ENCODE measurements at places on chromosomes 7 and 10.

DNA sequence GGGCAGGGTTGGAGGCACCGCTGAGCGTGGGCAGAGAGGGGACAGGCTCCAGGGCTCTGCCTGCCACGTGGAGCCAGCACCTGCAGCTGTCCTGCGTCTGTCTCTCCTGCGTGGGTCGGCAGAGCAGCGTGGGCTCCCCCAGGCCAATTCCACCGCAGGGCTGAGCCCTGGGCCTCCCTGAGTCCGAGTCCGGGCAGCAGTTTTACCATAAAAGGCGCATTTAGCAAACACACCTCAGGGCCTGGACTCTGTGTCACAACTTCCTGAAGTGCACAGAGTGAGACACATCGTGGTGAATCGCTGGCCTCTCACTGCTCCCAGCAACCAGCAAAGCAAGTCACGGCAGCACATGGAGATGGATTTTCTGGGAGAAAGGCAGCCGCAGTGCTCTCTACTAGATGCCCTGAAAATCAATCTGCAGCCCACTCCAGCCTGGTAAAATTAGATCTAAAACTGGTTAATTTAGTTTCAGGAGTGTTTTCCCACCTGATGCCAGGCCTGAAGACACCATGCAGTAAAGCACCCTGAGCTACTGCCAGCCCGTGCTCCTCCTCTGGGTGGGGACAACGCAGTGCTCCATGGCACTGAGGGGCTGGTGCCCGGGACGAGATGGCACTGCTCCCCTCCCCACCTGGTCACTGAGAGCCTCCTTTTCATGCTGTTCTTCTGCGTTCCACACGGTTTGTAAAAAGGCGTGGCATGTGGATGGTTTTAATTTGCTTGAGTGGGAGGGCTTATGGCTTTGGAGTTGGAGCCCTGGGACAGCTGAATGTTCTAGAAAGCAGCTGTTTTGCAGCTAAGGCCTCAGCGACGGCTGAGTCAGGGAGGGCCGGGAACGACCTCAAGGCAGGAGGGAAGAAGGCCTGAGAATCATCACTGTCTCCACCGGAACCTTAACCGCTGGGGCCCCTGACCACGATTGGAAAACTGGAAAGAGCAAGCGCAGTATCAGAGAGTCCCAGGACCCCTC, 336.9 kb downstream of the ADARB2 start:
- no peak overlapping the region for H3K4me3 ChIP-seq
- no peaks in the 10 kb centered on the region for H3K4me1 ChIP-seq
- no peak overlapping the region for H3K27ac ChIP-seq
- H3K27me3 ChIP-seq, result peaks cover 31% of the 10 kb centered on the region

DNA sequence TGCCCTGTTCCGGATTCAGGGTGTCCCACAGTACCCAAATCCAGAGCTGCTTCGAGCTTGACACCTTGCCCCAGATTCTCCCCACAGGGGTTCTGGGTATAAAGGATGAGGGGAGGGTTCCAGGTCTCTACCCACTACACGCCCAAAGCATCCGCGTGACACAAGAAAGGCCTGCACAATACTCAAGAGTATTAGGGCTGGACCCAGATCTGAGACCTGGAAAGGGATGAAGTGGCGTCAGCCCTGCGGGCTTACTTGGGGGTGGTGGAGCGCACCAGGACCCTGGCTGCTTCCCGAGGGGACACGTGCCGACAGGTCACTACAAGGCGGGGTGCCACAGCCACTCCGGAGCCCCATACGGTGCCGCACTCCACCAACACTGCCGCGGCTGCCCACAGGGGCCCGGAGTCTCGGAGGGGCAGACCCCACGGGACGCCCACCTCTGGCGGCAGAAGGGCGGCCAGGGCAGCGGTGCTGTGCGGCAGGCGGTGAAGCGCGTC, 1.3 kb downstream of the TYSND1 start:
- peaks cover 23% of the 10 kb centered on the region for H3K4me1 ChIP-seq
- peak overlapping the region; percentile 91 for H3K4me3 ChIP-seq
- H3K27ac ChIP-seq, result peak overlapping the region; percentile 92
- H3K27me3 ChIP-seq, result no peaks in the 10 kb centered on the region

DNA sequence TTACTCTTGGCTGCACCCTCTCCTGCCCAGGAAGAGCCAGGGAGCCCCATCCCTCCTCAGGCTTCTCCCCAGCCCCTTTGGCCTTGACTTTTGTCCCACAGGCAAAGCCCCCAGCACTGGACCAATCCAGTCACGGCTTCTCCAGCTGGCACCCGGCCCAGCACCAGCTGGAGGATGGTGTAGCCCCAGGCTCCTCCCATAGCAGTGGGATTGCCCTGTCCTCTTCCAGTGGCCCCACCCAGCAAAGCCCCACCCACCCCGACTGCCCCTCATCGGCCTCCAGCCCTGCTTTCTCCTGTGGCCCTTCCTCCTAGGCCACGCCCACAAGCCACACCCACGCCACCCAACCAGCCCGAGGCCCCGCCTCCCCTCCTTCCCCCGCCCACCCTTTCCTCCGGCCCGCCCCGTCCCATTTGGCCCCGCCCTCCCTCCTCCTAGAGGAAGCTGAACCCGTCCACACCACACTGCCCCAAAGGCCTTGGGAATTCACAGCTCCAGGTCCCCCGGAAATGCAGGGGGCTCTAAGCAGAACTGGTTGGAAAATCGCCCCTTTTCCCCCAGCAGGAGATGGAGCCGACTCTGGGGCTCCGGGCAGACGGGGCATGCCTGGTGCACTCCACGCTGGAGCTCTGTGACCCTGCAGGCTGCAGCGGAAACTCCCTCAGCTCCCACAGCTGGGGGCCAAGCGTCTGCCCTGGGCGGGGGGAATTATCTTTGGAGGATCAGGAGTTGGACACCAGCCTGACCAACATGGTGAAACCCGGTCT, 25.2 kb downstream of the GET4 start:
- no peak overlapping the region for H3K4me3 ChIP-seq
- DNase-seq, result no peak
- H3K27me3 ChIP-seq, result peaks cover 11% of the 10 kb centered on the region
- H3K36me3 ChIP-seq, result peaks cover 33% of the 10 kb centered on the region
- peaks cover 6% of the 10 kb centered on the region for H3K4me1 ChIP-seq
- no peak overlapping the region for H3K27ac ChIP-seq

DNA sequence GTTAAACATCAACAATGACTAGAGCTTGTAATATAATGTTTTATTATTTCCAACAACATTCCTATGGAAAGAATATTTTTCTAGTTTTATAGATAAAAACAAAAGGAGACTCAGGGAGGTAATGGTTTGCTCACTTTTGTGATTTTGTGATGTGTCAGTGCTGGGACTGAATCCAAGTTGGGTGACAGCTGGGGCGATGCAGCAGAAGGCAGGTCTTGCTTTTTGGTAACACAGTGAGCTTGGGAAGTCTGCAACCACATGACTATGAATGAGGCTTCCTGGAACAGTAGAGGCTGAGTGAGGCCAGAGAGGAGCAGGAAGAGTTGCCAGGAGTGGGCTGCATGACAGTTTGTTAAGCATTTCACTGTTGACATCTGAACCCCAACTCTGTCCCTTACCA, 4.9 kb upstream of the YKT6 start:
- peaks cover 15% of the 10 kb centered on the region for H3K27me3 ChIP-seq
- no peak overlapping the region for H3K4me3 ChIP-seq
- H3K27ac ChIP-seq, result no peak overlapping the region
- H3K4me1 ChIP-seq, result peaks cover 8% of the 10 kb centered on the region
- no peak for DNase-seq

DNA sequence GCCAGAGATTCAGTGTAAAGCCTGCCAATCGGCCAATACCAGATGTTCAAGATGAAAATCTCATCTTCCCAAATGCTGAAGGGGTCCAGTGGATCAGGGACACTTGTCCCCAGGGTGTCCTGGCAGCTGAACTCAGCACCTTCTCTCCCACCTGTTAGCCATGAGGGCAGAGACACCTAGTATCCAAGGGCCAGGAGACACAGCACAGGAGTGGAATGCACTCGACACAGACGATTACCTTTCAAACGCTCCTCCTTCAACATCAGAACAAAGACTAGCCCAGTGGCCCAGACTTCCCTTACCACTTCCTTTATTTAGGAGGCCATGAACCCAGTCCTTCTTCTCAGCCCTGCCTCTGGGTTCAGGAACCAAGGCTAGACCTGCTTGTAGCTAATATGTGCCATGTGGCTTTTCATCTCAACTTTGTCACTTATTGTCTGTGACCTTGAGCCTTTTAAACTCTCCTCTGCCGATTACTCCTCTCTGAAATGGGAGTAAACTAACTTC, 180.3 kb upstream of the PLXNA4 start:
- no peak for DNase-seq
- H3K27me3 ChIP-seq, result no peaks in the 10 kb centered on the region
- peaks cover 7% of the 10 kb centered on the region for H3K4me1 ChIP-seq
- no peak overlapping the region for H3K4me3 ChIP-seq
- no peak overlapping the region for H3K27ac ChIP-seq

GRCh38 chr7:135180122-135180521, 9.6 kb upstream of the CYREN start:
- H3K4me3 ChIP-seq, result no peak overlapping the region
- H3K36me3 ChIP-seq, result peaks cover 93% of the 10 kb centered on the region
- peak overlapping the region; percentile 82 for H3K27ac ChIP-seq
- H3K27me3 ChIP-seq, result no peaks in the 10 kb centered on the region
- peak; percentile 44 for DNase-seq

GRCh38 chr7:30800785-30801252, 29.6 kb downstream of the MINDY4 start:
- H3K36me3 ChIP-seq, result peaks cover 4% of the 10 kb centered on the region
- DNase-seq, result peak; percentile 35
- no peak overlapping the region for H3K27ac ChIP-seq
- H3K27me3 ChIP-seq, result no peaks in the 10 kb centered on the region

- no peak overlapping the region for H3K27ac ChIP-seq
- no peak overlapping the region for H3K4me3 ChIP-seq
- no peaks in the 10 kb centered on the region for H3K4me1 ChIP-seq
These were observed 233.1 kb upstream of the IGFBP3 start for GRCh38 chr7:46153951-46154787.

DNA sequence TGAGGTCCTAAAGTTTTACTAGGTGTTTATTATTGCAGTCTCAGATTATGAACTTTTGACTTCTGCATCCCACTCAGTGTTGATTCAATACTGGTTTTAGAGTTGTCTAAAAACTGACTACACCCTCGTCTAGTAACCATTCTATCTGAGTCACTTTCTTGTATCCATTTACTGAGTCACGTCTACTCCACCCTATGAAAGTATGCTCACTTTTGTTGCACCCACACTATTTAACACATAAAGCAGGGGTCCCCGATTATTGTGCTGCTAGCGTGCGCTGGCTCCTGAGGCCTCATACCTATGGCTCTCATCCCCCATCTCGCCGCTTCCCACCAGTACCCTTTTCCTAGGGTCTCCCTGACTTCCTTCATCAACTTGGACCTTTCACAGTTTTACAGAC, 2.0 kb downstream of the SAMD9 start:
- no peak overlapping the region for H3K27ac ChIP-seq
- H3K4me1 ChIP-seq, result peaks cover 34% of the 10 kb centered on the region
- H3K4me3 ChIP-seq, result peak overlapping the region; percentile 4
- DNase-seq, result no peak
- H3K36me3 ChIP-seq, result peaks cover 51% of the 10 kb centered on the region
- H3K27me3 ChIP-seq, result no peaks in the 10 kb centered on the region

- H3K4me1 ChIP-seq, result peaks cover 13% of the 10 kb centered on the region
- no peak overlapping the region for H3K4me3 ChIP-seq
- no peak for DNase-seq
- H3K27me3 ChIP-seq, result no peaks in the 10 kb centered on the region
These were observed 89.3 kb upstream of the ZNF746 start for GRCh38 chr7:149586646-149587645.
